ENCODE measurements at places on chromosomes 12 and 14.
A peak's percentile ranks its signal among the peaks of the same experiment; 100 is the strongest.

- no peak for DNase-seq
Measured at GRCh38 chr14:95577870-95578269, 43.0 kb downstream of the GLRX5 start.

GRCh38 chr12:122827258-122827657 lies 8.0 kb upstream of the HIP1R start:
- no peak for DNase-seq

DNA sequence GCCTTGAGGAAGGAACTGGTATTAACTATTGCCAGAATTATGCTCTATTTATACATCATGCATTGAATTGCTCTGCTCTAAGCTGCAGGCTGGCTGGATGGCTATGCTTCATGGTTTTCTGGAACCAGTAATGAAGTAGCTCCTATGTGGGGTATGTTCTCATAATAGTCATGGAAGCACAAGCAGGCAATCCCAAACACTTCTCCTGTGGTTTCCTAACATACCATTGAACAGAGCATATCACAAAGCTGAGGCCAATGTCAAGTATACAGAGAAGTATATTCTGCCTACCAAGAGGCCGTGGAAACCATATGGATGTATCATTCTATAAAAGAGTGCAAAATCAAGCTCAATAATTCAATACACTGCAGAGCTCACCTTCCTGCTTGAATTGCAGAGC lies 1752.4 kb upstream of the FLRT2 start:
- no peak for DNase-seq

- DNase-seq, result no peak
Measured at GRCh38 chr12:115638733-115639647, 638.5 kb downstream of the MED13L start.

- no peak for DNase-seq
Measured at GRCh38 chr12:44369998-44370397, 506.1 kb downstream of the NELL2 start.

DNA sequence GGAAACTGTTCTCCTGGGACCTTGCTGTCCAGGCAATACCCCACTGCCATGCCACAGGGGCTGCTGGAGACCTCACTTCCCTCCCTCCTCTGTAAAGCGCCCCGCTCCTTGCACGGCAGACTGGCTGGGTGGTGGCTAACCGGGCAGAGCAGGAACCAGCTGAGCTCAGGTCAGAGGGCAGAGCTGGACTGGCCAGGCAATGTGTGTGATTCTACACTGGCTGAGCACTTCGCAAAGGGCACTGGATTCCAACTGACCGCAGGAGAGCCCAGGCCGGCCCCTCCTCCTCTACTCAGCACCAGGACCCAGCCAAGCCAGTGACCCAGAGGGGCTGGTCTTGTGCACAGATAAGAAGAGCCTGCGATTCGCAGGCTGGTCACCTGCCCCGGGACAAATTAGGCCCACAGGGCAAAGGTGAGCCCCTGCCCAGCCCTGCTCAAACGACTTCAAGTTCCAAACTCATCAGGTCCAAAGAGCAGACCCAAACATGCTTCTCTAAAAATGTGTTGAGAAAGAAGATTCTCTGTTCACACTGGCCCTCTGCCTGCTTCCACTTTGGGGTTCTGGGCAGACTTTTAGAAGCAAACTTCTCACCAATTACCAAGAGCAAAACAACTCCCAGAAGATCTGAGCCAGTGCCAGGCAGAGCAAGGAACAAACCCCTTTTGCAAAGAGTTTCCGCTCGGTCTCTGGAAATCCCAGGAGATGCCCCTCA lies 54.9 kb upstream of the DIO3 start:
- DNase-seq, result no peak

DNA sequence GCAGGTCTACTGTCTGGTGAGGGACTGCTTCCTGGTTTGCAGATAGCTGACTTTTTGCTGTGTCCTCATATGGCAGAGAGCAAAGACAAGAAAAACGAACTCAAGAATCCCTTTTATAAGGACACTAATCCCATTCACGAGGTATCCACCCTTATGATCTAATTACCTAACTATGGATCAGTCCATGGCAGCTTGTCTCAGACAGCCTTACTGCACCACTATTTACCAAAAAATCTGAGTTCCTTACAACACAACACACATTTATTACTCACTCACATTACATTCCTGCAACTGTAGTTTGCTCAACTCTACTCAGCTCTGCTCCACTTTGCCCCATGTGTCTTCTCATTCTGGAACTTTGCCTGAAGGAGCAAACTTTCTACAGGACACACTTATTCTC lies 10.1 kb upstream of the SLC6A15 start:
- no peak for DNase-seq

- DNase-seq, result no peak
Measured at GRCh38 chr12:76445462-76445861, 97.2 kb upstream of the BBS10 start.

- DNase-seq, result no peak
Measured at GRCh38 chr14:39040529-39040928, 62.5 kb downstream of the SEC23A start.

GRCh38 chr14:101819251-101819990 lies 57.9 kb downstream of the PPP2R5C start:
- no peak for DNase-seq

- peak; percentile 85 for DNase-seq
Measured at GRCh38 chr14:69726761-69727511, 40.0 kb upstream of the SRSF5 start.

- DNase-seq, result no peak
Measured at GRCh38 chr12:40258371-40258770, 33.6 kb downstream of the LRRK2 start.

- no peak for DNase-seq
Measured at GRCh38 chr12:89636052-89636775, 72.4 kb downstream of the ATP2B1 start.

GRCh38 chr12:6062395-6062756 lies 62.1 kb downstream of the VWF start:
- no peak for DNase-seq

- no peak for DNase-seq
Measured at GRCh38 chr14:62079038-62079437, 316.8 kb downstream of the SNAPC1 start.

DNA sequence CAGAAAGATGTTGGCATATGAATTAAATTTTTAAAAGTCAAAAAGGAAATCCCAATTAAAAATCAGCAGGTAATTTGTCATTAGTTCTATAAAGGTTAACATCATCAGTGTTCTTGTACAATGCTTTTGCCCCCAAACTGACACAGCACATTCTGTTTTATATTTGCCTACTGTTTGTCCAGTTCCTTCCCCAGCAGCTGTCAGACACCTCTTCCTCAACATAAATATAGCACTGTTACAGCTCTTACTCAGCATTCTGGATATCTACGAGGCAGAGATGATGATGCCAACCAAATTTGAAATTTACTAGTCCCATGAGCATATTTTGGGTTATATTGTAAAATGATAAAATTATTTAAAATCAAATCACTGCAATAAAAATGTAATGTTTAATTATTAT lies 124.6 kb downstream of the SINHCAF start:
- no peak for DNase-seq

GRCh38 chr12:101110866-101111265 lies 99.2 kb downstream of the SLC5A8 start:
- peak; percentile 38 for DNase-seq

DNA sequence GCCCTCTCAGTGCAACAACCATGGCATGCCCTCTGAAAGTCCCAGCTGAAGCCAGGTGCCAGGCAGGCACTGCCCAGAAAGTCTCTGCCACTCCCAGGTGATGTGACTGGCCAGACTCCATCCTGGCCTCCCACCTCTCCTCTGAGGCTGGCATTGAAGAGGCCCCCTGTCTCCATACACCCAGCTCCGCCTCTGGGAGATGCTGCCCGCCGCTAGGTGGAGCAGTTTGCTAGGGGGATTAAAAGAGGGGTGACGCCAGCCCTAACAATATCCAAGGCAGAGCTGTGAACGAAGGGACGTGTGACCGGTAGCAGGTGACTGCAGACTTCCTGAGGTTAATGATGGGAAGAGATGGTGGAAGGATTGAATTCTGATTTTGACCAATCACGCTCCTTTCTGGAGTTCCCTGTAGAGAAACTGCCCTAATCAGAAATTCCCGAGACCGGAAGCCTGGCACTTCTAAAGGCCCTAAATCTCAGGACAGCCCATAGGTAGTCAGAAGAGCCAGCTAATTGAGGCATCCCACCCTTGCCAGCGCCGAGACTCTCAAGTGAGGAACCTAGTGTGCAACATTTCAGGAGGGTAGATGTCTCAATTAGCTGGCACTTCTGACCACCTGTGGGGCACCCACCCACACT lies 8.3 kb upstream of the PLEK2 start:
- DNase-seq, result no peak

DNA sequence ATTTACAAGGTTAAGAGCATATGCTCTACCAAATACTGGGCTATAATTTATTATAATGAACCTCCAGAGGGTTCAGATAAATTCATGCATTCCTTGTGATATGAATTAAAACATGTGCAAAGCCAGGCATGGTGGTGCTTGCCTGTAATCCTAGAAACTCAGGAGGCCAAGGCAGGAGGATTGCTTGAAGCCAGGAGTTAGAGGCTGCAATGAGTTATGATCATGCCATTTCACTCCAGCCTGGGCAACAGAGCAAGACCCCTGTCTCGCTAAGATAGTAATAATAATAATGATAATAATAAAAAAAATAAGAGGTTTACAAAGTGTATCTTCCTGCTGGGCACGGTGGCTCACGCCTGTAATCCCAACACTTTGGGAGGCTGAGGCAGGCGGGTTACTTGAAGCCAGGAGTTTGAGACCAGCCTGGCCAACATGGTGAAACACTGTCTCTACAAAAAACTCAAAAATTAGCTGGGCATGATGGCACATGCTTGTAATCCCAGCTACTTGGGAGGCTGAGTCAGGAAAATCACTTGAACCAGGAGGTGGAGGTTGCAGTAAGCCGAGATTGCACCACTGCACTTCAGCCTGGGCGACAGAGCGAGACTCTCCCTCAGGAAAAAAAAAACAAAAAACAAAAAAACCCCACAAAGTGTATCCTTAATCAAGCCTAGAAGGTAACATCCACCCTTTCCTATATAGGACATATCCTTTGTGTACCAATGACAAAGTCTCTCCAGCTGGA lies 7.3 kb upstream of the CS start:
- no peak for DNase-seq
